GM12892 (cell line): ENCODE measurements at places on chromosomes 7 and 10.

DNA sequence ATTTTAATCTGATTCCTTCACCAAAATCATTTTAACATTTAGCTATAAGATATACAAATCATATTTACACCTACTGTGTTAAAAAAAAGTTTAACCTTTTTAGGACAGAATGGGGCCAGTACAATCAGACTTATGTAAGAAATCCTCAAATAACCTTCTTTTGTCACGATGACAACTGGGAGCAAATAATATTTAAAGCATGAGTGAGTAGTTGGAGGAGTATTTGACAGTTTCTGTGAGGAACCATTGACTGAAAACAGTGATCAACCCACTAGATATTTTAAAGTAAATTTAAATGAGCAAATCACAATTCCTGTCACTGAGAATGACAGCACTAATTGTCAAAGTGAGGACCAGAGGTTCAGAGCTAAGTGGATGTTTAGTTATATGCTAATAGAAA is 289.1 kb downstream of the CNTNAP2 start:
- no peak for DNase-seq

GRCh38 chr10:113616244-113617074 is 47.4 kb downstream of the NRAP start:
- DNase-seq: no peak

GRCh38 chr10:126433351-126433750 is 45.1 kb upstream of the ADAM12 start:
- DNase-seq: no peak

- no peak for DNase-seq
These were observed 589.0 kb downstream of the SUGCT start for GRCh38 chr7:40723829-40724228.

DNA sequence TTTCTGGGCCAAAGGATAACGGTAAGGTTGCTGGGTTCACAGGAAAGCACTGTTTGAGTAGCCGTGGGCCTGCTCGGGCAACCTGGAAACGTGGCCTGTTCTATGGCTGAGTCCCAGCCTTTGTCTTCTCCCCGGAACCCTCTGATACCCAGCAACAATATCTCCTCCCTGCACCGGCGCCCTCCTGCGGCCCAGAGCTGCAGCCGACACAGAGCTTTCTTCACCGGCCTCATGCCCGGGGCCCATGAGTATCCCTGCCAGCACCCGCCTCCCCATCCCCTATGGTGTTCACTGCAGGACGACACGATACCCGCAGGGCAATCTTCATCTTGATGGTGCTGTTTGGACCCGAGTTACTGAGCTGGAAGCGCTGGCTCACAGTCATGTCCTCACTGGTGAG is 38.6 kb upstream of the NCAPG2 start:
- DNase-seq: no peak

GRCh38 chr7:128431754-128432153 is 22.0 kb upstream of the IMPDH1 start:
- DNase-seq: no peak

DNA sequence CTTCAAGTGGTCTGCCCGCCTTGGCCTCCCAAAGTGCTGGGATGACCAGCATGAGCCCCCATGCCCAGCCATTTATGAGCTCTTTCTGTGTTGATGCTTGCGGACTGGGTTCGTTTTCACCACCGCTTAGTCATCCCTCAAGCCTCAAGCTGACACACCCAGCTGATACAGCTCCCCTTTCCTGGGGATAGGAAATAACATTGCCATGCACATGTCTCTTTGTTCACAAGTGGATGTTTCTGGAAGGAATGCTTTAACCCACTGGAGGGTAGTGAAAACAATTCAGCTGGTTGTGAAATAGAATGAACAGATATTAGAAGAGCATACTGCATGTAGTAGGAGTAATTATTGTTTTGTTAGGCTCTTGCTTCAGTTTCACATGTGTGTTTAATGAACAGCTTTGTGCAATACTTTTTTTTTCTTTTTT is 8.5 kb upstream of the METTL27 start:
- DNase-seq: no peak
